ENCODE measurements at places on chromosomes 1 and 21. TPM values are rescaled to one million over a fixed set of nuclear protein-coding genes. Genes with fewer than 3 reads are reported as not detected.

- DNase-seq, result no peak
Observed at GRCh38 chr1:91476533-91477217, 24.0 kb upstream of the CDC7 start.

DNA sequence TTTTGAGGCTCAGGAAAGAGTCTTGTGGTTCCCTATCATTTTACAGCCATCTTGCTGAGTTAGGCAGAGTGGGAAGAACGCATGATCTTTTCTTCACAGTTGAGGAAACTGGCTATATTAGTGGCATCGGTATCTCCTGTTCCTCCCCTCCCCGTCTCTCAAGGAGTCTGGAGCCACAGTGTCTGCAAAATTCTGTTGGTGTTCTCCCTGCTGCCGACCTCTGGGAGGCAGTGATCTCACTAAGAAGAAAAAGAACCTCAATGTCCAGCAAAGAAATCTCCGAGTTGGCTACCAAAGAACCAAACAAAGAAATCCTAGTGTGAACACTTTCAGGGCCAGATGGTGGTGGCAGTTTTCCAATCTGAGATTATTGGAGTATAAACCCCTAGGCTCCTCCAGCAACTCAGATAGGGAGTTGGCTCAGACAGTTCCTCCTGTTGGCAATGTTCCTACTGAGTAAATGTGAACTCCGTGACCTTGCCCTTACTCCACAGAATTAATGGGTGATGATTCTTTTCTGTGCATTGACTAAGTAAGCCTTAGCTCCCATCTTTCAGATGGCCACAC is 41.2 kb downstream of the PRAMEF20 start:
- DNase-seq, result no peak

DNA sequence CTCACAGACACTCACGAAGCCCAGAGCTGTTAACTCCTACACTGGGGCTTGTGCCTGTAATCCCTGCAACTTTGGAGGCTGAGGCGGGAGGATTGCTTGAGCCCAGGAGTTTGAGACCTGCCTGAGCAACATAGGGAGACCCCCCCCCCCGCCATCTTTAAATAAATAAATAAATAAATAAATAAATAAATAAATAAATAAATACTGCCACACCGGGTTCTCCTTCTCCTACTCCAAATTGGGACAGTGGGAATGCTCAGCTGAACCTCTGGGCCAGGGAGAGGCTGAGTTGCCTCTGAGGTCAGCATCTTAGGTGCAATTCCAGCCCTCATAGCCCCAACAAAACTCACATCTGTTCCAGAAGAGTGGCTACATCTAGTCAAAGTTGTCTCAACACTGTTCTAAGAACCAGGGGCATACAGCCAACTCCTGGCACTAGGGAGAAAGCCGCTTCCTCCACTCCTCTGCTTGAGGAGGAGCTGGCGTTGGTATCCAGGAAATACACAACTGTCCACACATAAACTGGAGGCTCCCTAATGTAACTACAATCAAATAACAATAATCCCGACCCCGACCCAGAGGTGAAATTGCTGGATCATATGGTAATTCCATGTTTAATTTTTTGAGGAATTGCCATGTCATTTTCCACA is 27.0 kb downstream of the C1orf216 start:
- DNase-seq, result no peak

- DNase-seq, result no peak
Observed at GRCh38 chr1:162599451-162599850, 32.8 kb upstream of the DDR2 start.

GRCh38 chr1:99994496-99994895 is 24.7 kb downstream of the SLC35A3 start:
- no peak for DNase-seq

GRCh38 chr1:34547046-34547674 is 207.7 kb upstream of the GJB5 start:
- DNase-seq, result peak; percentile 55

DNA sequence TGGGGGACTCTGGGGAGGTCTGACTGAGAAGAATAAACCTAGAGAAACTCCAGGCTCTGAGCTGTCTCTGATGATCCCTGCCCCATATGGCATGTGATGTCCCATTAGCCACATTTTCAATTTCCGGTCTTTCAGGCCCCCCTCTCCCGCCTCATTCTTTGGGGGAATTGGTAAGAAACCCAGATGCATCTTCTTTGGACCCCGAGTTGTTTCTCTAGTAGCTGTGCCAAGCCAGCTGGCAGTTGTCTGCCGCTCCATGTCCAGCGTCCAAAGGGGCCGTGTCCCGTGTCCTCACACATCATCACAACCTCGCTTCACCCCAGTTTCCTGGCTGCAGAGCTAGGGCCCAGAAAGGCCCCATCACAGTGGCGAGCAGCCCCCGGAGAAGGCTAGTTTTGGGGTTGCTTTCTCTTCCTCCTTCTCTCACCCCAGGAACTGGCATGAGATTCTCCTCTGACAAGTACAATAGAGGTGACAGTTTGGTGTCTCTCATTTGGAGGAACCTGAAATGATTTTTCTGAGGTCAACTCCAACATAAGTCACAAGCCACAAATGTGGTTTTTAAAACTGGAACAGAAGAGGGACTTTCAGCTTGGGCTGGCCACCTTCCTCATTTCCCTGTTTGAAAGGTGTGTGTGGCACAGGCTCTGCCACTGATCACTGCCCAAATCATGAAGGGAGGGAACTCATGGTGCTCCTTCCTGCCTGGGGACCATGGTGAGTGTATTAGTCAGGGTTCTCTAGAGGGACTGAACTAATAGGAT is 6.4 kb upstream of the GPR157 start:
- no peak for DNase-seq

- no peak for DNase-seq
Observed at GRCh38 chr1:157673008-157673407, 27.6 kb downstream of the FCRL3 start.

- DNase-seq, result no peak
Observed at GRCh38 chr1:185337246-185337645, 20.2 kb upstream of the IVNS1ABP start.

DNA sequence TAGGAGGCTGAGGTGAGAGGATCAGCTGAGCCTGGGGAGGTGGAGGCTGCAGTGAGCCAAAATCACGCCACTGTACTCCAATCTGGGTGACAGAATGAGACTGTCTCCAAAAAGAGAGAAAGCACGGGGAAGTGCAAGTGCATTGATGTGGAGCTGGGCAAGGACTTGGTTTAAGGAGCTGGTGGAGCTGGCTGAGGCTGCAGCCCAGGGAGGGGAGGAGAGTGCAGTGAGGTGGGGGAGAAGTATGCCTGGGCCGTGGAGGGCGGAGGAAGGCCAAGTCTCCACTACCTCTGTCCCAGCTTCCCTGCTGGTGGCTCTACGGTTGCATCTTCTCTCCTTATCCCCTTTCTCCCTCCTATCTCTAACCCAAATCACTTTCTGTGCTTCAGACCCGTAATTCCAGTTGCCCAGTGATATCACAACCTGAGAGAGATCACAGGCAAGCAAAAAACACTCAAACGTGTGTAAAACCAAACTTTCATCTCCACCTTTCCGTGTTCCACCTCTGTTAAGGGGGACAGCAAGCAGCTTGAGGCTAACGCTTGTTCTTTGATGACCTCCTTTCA is 11.1 kb downstream of the TOR3A start:
- DNase-seq, result no peak

DNA sequence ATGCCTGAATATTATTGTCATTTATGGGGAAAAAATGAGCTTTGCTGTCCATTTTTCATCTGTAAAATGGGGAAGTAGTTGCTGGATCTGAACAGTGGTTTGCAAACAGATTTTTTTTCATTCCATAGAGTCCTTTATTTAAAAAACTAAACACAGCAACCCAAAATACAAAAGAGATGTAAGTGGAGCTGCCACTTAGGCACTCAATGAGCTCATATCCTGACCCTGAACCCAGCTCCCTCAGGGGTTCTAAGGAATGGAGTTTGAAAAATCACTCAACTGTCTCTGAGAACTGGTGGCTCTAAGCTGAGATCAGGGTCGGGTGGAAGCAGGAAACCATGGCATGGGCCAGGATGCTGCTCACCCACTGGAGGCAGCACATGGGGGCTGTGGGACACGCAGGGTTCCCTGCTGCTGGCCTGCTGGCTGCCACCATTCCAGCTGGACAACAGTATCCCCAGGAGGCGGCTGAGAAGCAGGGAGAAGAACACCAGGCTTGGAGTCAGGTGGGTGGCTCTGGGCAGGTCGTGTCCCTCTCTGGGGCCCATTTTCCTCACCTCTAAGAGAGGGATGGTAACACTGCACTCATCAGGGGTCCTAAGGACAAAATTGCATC is 9.6 kb upstream of the ECE1 start:
- no peak for DNase-seq

- no peak for DNase-seq
Observed at GRCh38 chr1:175449306-175449705, 256.7 kb upstream of the KIAA0040 start.

DNA sequence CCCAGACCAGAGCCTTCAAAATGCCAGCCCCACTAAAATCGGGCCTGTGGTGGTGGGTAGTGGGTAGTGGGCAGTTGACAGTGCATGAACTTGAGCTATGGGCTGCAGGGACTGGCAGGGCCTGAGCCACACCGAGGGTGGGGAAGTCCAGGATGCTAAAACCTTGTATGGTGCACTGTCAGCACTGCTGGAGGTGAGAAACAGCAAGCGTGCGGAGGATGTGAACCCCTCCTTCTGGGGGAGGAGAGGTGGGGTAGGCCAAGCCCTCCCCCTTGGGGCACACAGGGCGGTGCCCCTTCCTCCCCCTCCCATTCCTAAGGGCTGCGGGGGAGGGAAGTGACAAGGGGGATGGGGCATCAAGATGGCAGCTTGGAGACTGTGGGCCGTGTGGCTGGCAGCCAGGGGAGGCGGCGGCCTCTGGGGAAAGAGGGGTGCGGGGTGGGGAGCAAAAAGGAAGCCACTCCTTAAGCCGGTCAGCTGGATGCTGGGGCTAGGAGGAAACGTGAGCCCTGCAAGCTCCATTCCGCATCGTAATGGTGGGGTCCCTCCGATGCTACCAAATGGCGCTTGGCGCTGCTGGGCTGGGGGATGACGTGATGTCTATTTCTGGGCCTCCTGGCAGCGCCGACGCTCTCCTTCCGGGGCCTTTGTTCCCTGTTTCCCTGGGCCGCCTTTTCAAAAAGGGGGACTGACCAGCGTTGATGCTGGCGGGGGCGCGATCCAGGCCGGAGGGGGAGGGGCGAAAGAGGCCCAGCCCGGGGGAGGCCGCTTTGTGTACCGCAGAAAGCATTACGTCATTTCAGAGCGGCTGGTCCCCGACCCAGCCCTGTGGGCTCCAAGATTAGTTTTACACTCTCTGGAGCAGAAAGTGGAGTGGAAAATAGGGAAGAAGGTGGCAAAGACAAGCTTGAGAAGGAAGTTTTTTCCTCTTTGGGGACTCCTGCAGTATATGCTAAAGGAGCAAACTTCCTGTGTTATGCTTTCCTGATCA is 809 bp downstream of the SYT11 start:
- no peak for DNase-seq

DNA sequence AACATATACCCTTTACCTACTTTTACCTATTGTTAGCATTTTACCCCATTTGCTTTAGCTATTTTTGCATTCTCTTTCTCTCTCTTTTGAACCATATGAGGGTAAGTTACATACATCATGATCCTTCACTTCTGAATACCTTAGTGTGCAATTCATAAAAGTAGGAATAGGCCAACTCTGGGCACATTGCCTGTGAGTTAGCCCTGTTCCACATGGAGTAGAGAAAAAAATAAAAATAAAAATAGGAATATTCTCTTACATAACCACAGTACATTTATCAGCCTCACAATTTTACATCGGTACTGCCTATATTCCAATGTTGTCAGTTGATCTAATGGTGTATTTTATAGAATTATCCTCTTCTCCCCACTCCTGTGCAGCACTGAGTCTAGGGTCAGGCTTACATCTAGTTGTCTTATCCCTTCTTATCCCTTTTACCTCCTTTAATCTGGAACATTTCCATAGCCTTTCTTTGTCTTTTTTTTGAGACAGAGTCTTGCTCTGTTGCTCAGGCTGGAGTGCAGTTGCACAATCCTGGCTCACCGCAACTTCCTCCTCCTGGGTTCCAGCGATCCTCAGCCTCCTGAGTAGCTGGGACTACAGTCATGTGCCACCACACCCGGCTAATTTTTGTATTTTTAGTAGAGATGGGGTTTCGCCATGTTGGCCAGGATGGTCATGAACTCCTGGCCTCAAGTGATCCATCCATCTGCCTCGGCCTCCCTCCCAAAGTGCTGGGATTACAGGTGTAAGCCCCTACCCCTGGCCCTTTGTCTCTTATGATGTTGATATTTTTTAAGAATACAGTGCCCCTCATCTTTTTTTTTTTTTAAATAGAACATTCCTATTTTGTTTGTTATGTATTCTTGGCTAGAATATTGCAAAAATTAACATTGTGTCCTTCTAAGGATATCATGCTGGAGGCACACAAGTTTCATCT is 11.1 kb upstream of the SLC30A1 start:
- DNase-seq, result no peak

- DNase-seq, result no peak
Observed at GRCh38 chr1:41361495-41362356, 492 bp downstream of the FOXO6 start.

Gene ADGRB2
- 26.2 TPM for total RNA-seq

Gene FABP3
- total RNA-seq, result 34.8 TPM

Gene IGSF3
- total RNA-seq, result 32.2 TPM

Gene ZNF670
- 11.7 TPM for total RNA-seq
